ENCODE measurements at places on chromosomes 5 and 9.

DNA sequence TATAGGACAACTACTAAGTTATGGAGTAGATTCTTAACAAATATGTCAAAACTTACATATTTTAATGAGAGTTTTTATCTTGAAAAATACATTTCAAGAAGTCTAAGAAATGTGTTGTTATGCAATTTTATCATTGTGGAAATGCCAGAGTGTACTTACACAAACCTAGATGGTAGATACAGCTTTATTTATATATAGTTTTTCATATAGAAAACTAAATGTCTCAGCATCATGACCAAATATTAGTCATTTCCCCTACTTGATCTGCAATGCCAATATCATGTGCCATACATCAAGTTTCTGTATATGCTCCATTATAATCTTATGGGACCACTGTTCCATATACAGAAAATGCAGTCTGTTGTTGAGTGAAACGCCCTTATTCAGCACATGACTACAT is 28.7 kb downstream of the CAST start:
- DNase-seq = no peak

DNA sequence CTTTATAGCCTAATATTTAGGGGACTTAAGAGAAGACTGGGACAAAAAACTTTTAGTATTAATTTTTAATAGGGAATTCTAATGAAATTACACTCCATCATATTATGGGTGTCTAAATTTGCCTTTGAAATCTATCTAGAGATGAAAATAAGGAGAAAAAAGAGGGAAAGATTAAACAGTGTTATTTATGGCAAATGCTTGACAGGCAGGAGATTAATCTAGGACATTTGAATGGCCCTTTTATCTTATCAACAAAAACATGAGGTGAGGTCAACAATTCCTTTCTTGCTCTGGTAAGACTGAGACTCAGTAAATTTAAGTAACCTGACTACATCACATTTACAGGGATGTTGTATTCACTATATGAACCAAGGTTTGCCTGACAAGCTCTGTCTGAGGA is 852.8 kb upstream of the CTNND2 start:
- no peak for DNase-seq

DNA sequence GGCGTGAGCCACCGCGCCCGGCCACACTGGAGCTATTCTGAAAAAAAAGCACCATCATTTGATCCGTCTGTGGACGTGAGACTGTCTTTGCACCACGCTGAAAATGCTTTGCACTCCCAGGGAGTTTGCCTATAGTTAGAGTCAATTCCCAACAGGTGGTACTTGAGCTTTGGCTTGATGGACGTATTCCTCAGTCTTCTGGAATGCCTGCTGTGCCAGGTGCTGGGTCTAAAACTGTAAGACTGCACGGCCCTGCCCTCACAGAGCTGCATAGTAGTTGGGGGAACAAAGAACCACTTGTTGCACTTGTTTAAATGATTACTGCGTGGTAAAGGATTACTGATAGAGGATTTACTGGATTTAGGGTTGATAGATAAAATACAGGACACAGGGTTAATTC is 3.4 kb upstream of the CCNO start:
- DNase-seq = no peak

- no peak for DNase-seq
Measured at GRCh38 chr9:137448602-137448962, 7.4 kb upstream of the ENTPD8 start.

DNA sequence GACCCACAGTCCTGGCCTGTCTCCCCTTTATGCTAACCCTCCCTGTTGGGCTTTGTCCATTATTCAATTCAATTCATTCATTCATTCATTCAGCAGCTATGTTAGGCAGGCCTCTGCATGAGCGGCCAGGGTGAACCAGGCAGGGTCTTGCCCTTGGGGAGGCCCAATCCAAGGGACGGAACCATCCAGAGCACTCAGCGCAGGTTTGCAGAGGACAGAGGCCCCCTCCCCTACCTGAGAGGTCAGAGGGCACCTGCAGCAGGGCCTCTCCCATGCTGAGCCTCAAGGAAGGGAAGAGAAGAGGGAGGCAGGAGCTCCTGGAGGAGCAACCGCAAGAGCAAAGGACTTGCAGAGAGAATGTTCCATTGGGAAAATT is 61.4 kb downstream of the C9orf50 start:
- no peak for DNase-seq

DNA sequence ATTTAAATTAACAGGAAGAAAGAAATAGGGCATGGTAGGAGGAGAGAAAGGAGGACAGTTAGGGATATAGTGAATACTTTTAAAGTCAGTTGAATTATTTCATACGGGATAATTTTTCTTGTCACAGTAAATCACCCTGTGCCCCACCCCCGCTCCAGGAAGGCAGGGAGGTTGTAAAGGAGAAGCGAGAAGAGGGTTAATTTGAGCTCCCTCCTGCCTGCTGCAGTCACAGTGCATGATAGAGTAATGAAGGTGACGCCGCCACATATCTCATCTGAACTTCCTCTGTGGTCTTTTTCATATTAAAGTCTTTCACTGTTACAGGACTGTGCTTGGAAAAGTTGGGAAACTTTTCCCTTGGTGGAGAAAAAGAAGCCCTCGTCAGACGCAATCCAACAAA is 896 bp upstream of the PCSK5 start:
- no peak for DNase-seq

DNA sequence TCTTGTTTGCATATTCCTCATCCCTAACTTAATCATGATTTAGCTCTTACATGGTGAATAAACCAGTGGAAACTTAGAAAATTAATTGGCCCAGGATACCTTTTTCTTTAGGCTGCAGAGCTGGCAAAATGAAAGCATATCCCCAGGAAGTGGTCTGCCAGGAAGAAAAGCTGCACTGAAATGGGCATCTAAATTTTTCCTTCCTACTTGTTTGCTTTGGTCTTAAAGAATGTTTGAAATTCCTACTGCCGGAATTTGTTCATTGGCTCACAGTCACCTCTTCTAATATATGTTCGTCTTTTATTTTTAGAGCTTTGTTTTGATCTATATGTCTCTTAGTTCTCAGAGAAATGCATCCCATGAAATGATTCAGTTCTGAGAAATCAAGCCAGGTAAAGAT is 113.2 kb upstream of the ELL2 start:
- no peak for DNase-seq

Data from stimulated activated CD4-positive, alpha-beta T cell treated with anti-CD3 and anti-CD28 coated beads, Interleukin-15, amount 100 ng/mL, for 1 hour (primary cell).